Placental epithelial cell (primary cell): ENCODE measurements at places on chromosomes 12 and 14. TPM values are rescaled to one million over a fixed set of nuclear protein-coding genes. Genes with fewer than 3 reads are reported as not detected.

The PPP4R4 gene
- total RNA-seq: under 0.01 and 0.54 TPM in 2 replicates

The DNAI7 gene
- total RNA-seq: 0.22 and 0.39 TPM in 2 replicates

The LLPH gene
- 2.7 and 3.5 TPM in 2 replicates for total RNA-seq

The KRT75 gene
- not detected in 2 replicates for total RNA-seq

The GPR84 gene
- total RNA-seq: not detected in 2 replicates

The PPM1A gene
- 21.3 and 31.4 TPM in 2 replicates for total RNA-seq
